ENCODE measurements at places on chromosomes 1 and 21.

DNA sequence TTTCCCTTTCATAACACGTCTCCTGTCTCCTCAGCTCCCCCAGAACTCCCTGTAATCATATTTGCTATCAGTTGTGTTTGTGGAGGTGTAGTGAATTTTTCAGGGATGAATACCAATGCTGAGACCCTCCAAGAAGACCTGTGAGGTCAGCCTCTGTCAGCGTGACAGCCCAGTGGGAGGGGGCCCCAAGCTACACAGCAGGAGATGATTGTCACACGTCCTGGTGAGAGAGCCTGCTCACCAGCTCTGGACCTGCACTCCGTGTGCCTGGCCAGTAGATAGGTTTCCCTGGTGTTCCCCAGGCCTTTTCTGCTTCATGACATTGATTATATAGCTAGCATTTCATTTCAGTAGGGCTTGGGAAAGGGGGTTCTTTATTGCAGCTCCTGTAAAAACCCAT lies 421.5 kb downstream of the KIF26B start:
- no peak for DNase-seq

- DNase-seq = no peak
Measured at GRCh38 chr1:86972262-86972661, 57.8 kb downstream of the HS2ST1 start.

GRCh38 chr1:27428316-27429028 lies 36.0 kb downstream of the GPR3 start:
- DNase-seq = no peak

GRCh38 chr21:44601596-44602462 lies 1.4 kb downstream of the KRTAP10-7 start:
- no peak for DNase-seq

- DNase-seq = no peak
Measured at GRCh38 chr1:167676205-167676915, 45.4 kb upstream of the MPZL1 start.

DNA sequence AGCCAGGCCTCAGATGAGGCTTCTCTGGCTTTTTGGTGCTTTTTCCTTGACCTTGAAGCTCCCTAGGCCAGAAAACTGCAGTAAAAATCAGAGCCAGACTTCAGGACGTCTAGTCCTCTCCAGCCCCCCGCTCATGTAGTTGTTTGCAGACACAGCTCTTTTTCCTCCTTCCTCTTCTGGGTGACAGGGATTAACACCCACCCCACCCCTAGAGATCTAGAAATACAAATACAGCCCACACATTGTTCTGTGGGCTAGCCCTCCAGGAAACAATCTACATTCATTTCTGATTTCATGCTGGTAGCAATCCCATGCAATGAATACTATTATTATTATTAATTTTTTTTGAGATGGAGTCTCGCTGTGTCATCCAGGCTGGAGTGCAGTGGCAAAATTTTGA lies 9.9 kb upstream of the CLSTN1 start:
- DNase-seq = no peak

DNA sequence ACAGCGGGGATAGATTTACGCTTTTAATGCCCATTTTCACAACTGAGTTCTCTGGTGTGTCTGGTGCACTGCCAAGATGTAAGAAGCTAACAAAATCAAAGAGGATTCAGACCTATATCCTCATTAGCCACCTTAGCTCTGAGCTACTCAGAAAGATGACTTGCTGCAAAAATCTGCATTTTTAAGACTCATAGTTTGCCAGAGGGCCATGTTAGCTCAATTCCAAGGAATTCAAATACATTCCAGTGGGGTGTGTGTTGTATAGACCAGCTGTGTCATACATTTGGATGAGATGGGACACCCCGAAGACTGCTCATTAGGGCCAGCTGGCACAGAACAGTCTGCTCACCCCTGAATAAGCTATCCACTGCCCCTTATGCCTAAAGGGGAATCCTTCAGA lies 8.9 kb downstream of the DENND2D start:
- DNase-seq = no peak

DNA sequence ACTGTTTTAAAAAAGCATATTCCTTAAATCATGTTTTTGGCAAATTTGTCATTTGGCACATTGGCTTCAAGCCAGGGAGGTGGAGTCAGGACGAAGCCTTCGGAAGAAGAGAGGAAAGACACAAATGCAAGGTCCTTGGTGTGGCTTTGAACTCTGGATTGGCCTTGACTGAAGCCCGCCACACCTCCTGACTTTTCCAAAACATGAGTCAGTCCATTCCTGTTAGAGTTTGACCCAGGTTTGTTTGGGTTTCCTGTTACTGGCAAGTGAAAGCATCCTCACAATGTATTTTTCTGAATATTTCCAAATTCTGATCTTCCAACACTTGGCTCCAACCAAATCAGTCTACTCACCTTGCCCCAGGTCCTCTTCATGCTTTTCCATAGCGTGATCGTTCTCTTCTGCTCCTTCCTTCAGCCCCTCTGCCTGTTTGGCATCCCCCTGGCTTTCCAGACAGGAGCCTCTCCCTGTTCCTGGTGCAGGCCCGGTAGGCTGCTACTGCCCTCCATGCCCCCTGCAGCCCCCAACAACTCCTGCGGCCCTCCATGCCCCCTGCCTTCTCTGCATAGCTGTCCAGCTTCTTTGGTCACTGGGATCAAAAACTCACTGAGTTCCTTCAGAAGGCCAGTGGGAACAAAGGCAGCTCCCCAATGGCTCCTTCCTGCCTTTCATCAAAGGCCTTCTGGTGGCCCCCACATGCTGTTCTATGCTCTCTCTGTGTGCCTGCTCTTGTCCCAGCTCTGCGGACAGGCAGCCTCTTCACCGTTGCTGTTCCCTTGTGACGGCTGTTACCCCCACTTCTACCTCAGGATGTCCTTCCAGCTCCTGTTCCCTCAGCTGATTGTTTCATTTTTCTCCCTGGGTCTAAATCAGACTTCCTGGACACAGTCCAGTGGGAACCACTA lies 30.4 kb upstream of the SLC30A1 start:
- DNase-seq = no peak

Measured in activated T-helper 1 cell treated with anti-CD3 and anti-CD28 coated beads, Interleukin-2, amount 50 U/mL, for 16 hours (primary cell).